ENCODE measurements at places on chromosomes 5 and 9. TPM values are rescaled to one million over a fixed set of nuclear protein-coding genes. Genes with fewer than 3 reads are reported as not detected.

- ATAC-seq = no peak
Measured at GRCh38 chr9:75365196-75365595, 276.9 kb downstream of the OSTF1 start.

GRCh38 chr9:104907278-104907951, 20.5 kb downstream of the ABCA1 start:
- no peak for ATAC-seq

GRCh38 chr9:129486756-129487657, 133.9 kb downstream of the C9orf50 start:
- ATAC-seq = no peak

- no peak for ATAC-seq
Measured at GRCh38 chr9:17614903-17615302, 36.0 kb downstream of the SH3GL2 start.

- ATAC-seq = no peak
Measured at GRCh38 chr9:68869022-68869421, 144.9 kb downstream of the PRKACG start.

DNA sequence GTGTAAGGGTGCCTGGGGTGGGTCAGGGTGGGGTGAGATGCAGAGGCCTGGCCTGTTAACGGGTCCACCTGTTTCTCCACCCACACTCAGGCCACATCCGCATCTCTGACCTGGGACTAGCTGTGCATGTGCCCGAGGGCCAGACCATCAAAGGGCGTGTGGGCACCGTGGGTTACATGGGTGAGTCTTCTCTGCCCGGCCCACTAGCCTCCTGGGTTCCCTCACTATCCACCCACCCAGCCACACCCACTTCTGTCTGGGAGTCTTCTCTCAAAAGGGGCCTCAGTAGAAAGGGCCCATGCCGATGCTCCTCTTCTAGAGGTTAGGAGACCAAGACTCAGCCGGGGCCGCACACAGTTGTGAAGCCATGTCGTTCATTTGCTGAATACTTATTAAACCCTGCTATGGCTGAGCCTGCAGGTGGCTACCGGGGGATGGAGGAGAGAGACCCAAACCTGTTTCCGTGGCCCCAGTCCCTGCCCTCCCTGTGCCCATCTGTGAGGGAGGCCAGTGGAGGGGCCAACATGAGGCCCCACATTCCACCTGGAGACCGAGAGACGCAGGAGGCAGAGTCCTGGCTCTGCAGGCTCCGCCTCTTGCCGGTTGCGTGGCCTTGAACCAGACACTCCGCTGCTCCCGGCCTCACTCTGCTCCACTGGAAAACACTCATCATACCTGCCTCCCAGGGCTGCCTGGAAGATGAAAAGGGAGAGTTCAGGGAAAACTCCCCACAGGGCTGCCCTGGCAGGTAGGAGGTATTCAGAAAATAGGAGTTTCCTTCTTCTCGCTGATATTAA, 8.7 kb downstream of the GRK6 start:
- no peak for ATAC-seq

GRCh38 chr5:166074582-166075481, 2216.6 kb upstream of the WWC1 start:
- ATAC-seq = no peak

DNA sequence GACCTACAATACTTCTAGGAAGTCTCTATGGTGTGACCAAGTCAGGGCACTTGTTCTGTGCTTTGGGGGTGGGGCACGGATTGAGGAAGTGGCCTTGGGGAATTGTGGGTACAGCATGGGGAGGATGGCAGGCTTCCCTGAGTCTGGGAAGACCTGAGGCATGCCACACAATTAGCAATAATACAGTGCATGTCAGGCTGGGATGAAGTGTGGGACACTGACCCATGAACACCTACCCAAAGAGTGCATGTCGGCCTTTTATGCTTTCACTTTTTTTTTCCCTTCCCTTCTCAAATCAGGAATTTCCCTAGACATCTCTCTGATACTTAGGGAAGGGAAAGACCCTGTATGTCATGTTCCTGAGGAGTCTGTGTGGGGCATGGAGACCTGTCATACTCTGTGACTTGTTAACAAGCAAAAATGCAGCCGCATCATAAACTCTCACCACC, 146.4 kb downstream of the PALM2AKAP2 start:
- ATAC-seq = peak; percentile 35

- ATAC-seq = peak; percentile 61
Measured at GRCh38 chr5:127892467-127893207, 189.4 kb downstream of the CCDC192 start.

DNA sequence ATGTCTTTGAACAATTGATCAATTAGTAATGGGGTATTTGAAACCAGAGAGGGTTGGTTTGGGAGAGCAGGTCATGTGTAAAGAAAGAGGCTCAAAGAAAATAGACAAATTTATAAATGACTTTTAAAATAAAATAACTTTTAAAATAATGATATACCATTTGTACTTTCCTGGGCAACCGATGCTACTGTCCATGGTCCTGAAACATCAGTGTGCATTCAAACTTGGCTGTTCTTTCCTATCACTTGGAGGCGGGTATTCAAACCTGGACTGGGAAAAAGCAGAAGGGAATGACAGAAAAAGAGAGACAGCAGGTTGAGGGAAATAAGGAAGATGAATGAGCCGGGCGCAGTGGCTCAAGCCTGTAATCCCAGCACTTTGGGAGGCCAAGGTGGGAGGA, 1446.4 kb upstream of the WWC1 start:
- ATAC-seq = no peak

- ATAC-seq = no peak
Measured at GRCh38 chr9:91577633-91578061, 154.0 kb upstream of the NFIL3 start.

GRCh38 chr5:108814551-108814950, 66.9 kb downstream of the FER start:
- no peak for ATAC-seq

DNA sequence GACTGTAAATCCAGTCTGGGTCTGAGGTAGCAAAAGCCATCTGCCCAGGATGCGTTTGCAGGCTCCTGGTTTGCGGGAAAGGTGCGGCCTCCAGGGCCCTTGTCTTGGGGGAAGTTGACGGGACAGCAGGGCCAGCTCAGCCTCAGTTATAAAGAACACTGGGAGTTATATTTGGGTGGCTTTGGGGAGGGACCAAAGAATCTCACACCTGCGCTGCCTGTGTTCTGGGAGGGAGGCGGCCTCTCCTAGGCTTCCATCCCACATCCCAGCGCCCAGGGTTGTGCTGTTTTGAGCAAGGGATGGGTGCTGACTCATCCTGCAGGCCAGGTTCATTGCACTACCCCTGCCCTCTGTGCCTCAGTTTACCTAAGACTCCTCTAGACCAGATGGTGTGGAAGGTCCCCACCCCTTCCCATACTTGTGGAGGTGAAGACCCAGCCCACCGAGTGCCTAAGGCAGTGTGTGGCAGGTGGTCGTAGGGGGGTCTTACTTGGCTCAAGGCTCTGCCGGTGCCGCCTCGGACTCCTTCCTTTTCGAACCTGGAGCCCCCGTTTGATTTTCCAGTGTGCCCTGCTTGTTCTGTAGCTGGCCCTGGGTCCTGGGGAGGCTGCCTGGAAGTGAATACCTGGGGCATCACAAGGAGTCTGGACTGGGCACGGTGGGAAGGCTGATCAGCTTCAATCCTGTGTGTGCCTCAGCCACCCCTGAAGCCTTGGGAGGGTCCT, 39.3 kb upstream of the FCN2 start:
- no peak for ATAC-seq

DNA sequence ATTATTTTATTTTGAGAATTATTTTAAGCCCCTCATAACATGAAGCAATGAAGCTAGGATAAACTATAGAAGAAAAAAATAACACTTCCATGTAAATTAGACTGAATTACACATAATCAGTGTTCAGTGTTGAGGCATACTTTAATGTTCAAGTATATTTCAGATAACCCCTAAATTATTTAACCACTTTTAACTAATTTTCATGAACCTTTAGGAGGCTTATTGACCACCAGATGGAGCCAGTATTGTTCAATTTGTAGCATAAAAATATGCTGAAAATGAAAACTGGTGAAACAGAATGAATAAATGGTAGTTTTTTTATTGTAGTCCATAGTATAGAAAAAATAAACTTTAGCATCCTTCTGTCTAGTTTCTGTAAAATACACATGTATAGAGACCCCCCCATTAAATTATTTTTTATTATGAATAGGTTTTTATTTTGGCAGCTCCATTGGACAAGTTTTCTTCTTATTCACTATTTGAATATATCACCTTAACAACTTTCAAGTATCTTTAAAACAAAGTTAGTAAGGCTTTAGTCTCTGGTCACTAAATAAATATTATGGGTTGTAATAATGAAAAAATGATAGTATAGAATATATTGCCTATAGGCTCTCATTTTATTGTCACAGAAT, 190.1 kb downstream of the CWC27 start:
- no peak for ATAC-seq

DNA sequence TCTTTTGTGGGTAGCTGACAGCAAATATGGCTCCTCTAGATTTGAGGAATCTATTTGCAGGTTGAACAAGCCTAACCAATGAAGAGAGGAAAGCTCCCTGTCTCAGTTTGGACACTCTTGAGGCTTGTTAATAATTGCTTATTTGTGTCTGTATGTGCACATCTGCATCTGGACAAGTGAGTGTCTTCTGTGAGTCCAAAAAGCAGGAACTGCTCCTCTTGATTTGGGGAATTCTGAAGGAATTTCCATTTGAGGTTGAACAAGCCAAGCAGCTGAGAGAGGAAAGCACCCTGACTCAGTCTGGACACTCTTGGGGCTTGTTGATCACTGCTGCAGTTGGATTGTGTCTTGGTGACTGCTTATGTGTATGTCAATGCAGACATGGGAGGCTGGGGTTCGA, 211.6 kb downstream of the DTWD2 start:
- ATAC-seq = no peak

GRCh38 chr5:109022056-109022455, 274.4 kb downstream of the FER start:
- no peak for ATAC-seq

DNA sequence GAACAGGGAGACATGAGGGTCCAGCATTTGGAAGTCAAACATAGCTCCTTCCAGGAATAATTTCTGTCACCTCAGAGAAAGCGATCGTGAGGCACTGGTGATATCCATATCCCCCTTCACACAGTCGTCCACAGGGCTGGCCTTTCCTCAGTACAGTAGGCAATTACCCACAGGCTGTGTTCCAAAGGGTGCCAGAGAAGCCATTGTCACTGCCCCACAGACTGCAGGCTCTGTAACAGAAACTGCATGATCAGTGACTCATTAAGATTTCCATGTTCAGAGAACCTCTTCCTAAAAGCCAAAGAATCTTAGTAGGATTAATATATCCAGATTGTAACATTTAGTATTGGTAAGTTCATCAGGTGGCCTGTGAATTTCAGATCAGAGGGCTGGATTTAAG, 127.6 kb downstream of the RPS23 start:
- ATAC-seq = no peak

GRCh38 chr5:81233080-81233634, at the start of gene CKMT2:
Gene CKMT2, plus strand, starts transcription at chr5:81233322. Its CDS starts 17,811 bp downstream, at chr5:81251133.
- ATAC-seq = no peak

GRCh38 chr5:1461396-1461795, 16.2 kb upstream of the SLC6A3 start:
- no peak for ATAC-seq

DNA sequence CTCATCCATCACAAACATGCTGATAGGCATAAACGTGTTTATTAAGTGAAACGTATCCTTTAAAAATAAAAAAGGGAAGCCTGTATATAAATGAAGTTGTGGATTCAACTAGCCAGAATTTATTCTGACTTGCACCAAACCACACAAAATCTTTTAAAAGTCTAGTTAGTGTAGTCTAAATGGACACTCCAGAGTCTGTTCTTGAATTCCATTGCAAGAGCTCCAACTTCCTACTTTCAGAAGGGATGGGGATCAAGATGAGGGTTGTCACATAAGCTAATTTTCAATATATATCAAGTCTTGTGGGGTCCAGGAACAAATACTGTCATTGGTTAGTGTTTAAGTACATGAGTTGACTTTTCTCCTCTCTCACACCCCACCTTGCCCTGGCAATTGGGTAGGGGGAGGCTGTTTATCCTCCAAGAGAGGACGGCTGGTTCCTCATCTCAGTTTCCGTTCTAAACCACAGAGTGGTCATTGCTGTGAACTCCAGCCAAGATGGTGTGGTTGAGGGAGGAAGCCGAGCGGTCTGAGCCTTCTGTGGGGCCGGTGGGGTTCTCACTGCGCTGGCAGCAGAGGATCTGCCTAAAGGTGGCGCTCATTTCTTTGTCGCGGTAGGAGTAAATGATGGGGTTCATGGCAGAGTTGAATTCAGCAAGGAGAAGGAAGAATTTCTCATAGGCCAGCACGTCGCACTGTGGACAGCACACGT, 163.2 kb downstream of the LPAR1 start:
- no peak for ATAC-seq

DNA sequence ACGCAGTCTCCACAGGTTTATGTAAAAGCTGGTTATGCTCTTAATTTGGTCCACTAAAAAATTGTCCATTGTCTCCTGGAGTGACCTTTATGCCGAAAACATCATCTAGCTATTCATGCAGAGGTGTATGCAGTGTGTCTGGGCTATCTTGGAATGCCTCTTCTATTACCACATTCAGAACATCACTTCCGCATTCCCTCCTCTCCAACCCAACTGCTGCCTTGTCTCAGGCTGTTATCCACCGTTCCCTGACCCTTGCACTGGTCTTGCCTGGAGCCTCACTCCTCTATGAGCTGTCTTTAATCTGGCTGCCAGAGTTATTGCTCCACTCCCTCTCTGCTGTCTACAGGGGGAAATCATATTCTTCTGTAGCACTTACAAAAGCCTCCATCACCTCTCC, 214.1 kb upstream of the ANKRD55 start:
- ATAC-seq = no peak

DNA sequence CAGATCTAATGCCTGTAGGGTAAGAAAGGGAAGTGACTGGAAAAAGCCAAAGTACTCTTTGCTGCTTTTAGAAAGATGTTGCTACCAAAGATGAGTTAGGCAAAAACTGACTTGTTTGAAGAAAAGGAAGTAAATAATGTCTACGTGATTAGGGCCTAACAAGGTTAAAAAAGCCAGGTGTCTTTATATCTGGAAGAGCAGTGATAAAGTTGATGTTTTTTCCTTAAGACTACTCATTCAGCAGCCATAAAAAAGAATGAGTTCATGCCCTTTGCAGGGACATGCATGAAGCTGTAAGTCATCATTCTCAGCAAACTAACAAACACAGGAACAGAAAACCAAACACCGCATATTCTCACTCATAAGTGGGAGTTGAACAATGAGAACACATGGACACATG, 13.5 kb upstream of the AMACR start:
- peak; percentile 17 for ATAC-seq

GRCh38 chr9:95852059-95853032, 23.1 kb upstream of the ERCC6L2 start:
- ATAC-seq = peak; percentile 99

The TRIM7 gene
- total RNA-seq = 2.7 TPM

The KCNN2 gene
- not detected for total RNA-seq

The REEP2 gene
- 2.0 TPM for total RNA-seq

The TTC16 gene
- 2.0 TPM for total RNA-seq

The SLC6A3 gene
- not detected for total RNA-seq

The SMIM27 gene
- 11.8 TPM for total RNA-seq

The POLR3G gene
- 22.9 TPM for total RNA-seq

The PPP3R2 gene
- total RNA-seq = not detected

The FAM163B gene
- not detected for total RNA-seq

The PSD2 gene
- not detected for total RNA-seq

All from activated T-helper 17 cell treated with anti-CD3 and anti-CD28 coated beads, Interleukin-2, amount 50 U/mL, for 72 hours (primary cell).